CD4-positive, alpha-beta T cell treated with Interleukin-10 for 1 hour (primary cell): ENCODE measurements at places on chromosomes 6 and 20.

DNA sequence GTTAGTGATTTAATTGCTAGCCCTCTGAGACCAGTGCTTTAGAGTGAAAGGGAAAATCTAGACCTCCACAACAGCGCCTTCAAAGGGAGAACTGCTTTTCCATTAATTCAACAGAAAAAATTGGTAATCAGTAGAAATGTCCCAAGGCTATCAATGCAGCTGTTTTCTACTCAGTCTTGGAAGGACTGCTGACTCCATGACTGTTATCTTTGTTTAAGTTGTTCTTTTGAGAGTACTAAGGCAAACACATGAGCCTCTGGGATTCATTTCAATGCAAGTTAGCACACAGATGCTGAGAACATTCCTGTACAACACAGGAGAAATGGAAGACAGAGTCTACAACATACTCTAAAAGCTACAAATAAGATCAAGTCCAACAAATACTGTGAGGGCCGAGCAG, 301.7 kb upstream of the PTCHD4 start:
- no peak for DNase-seq

DNA sequence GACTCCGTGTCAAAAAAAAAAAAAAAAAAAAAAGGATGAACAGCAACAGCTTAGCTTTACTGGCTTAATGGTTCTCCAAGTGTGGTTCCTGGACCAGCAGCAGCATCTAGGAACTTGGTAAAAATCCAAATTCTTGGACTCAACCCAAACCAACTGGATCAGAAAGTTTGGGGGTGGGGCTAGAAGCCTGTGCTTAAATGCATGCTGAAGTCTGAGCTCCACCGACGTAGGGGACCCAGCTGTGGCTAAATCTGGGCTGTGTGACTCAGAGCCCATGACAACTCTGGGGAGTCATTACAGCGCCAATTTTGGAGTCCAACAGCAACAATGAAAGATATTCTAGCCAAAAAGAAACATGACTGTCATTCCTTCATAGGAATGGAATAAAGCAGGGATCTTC, 13.6 kb upstream of the CHD6 start:
- no peak for DNase-seq

DNA sequence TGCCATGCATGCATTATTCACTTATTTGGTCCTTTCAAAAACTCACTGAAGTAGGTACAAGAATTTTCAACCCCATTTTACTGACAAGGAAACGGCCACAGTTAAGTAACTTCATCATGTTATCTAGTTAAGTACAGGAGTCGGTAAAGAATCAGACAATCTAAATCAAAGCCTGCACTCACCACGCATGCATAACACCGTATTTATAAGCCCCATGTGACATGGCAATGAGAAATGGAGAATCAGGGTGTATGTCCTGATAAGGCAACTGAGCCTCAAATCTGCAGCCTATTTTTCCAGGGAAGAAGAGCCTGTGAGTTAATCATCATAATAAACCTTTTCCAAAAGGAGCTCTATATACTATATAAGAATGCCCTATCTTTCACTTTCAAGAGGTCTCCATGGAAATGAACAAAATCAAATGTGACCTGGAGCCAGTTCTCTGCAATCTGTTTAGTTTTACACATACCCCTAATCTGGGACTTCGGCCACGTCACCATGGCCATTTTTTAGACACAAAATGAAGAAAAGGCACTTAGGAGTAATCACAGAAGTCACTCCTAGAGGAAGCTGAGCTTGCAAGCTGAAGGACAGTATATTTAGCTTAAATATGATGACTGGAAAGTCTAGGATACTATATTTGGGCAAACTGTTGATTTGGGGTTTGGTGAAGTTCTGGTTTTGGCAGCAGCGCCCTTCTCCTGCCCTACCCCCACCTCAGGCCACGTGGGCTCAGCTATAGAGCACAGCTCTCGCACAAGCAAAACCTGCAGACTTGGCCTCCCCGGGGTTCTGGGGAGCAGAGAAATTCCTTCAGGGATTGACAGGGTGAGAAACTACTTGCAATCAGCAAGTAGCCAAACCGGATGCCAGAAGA, 19.2 kb downstream of the TRAM2 start:
- no peak for DNase-seq

GRCh38 chr6:42158011-42158410, 15.2 kb upstream of the GUCA1A start:
- no peak for DNase-seq

DNA sequence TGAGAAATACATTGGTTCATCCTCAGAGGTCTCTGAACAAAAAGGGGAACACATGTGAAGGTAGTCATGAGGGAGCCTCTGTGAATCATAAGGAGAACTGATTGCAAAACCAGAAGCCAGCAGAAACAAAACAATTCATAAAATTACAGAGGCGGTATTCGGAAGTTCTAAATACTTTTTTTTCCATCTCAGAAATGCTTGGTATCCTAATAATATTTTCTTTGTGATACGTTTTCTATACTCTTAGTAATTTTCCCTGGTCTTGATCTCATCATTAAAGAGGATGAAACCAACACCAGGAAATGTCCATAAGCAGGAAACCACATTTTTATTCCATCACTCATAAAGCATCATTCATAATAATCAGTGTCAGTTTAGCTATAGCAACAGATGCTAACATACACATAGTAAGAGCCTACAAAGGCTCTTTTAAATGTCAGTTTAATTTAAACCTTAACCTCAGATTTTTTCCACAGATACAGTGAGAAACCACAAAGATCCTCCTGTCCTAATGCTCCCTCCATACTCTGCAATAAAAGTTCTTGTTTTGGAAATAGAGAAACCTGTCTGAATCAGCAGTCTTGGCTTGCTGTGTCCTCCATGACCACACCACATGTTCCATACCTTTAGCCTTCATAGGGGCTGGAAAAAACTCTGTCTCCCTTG, 29.2 kb downstream of the SGK1 start:
- DNase-seq, result peak; percentile 17

DNA sequence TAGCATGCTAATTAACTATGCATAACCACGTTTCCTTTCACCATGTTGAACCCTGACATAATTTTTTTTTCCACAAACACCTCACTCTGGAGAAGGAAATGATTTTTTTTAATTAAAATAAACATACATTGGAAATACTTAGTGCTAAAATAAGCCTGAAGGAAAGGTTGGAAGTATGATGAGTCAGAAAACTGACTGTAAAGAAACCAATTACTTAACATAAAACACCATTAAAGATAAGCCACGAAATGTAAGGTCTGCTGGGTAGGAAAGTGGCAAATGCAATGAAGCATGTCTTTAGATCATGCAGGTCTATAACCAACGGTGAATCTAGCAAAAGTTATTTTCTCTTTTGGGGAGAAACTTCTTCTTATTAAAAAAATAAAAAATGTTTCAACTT, 47.5 kb downstream of the OPRM1 start:
- no peak for DNase-seq

- DNase-seq, result no peak
These were observed 104.4 kb downstream of the MANEA start for GRCh38 chr6:95681736-95682135.

DNA sequence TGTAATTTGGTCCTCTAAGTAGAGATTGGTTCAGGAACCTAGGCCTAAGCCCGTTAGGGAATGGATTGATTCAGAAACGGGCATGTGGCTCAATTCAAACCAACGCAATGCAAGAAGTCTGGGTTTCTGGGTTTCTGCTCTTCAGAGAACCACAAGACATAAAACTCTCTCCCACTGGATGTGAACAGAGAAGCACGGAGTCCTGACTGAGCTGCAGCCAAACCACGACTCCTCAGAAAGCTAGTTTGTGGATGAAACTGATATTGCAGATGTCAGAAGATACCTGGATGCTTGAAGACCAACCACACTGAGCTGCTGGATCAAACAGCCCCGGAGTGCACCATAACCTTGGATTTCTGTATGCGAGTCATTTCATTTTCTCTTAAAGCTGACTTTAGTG, 50.0 kb downstream of the SOD2 start:
- no peak for DNase-seq

- no peak for DNase-seq
These were observed 190.0 kb downstream of the DHX35 start for GRCh38 chr20:39152126-39152525.

DNA sequence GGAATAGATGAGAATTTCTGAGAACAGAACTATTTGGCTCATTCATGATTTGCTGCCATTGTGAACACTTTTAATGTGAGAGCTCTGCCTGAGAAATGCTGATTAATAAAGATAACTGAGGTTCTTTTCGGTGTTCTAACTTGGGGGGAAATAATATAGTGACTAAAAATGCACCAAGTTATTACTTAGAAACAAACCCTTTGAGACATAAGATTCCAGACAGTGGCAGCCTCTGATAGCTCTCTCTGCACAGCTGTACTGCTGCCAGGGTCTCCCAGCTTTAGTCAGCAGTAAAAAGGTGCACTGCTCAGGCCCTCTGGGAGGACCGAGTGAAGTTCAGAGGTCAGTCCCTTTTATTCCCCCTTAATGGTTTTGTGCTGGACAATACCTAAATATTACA, 2.5 kb upstream of the PRDM1 start:
- DNase-seq, result no peak

GRCh38 chr6:150349546-150349945, 19.3 kb upstream of the IYD start:
- DNase-seq, result no peak

DNA sequence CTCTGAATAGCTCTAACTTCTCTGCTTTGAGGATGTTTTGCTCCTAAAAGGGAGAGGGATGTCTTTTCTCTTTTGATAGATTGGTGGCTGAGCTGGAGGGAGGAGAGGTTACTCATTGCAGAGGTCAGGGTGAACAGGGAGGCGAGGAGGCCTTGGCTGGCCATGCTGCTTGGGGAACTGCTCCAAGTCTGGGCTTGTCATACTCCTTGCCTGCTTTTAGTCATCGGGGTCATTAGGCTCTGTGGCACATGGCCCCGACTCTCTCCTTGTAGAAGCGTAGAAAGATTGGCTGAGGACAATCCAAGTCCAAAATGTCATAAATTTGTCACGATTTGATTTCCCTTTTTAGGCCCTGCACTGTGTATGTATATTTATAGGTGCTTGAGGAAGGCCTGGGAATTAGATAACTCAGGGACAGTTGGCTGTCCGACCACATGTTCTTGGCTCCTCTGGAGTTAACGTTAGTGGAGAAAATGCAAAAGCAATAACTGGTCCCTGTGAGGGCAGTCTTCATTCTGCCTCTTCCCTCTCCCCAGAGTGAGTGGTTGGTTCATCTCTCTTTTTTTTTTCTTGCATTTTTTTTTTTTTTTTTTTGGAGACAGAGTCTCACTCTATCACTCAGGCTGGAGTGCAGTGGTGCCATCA, 160.1 kb downstream of the SCP2D1 start:
- no peak for DNase-seq
